ENCODE measurements at places on chromosomes 6 and 20. TPM values are rescaled to one million over a fixed set of nuclear protein-coding genes. Genes with fewer than 3 reads are reported as not detected.

SLC12A5 gene
- total RNA-seq = 3.1 TPM

LINC00237 gene
- total RNA-seq = not detected

CLPSL2 gene
- total RNA-seq = 1.3 TPM

ENPP5 gene
- not detected for total RNA-seq

KIFC1 gene
- total RNA-seq = 69.2 TPM

MUCL3 gene
- total RNA-seq = 0.28 TPM

SLC17A2 gene
- total RNA-seq = not detected

PXDC1 gene
- 0.72 TPM for total RNA-seq

- no peak for DNase-seq
- H3K27me3 ChIP-seq = no peaks in the 10 kb centered on the region
- no peak overlapping the region for H3K27ac ChIP-seq
Observed at GRCh38 chr6:84568971-84569370, 195.4 kb downstream of the TBX18 start.

DNA sequence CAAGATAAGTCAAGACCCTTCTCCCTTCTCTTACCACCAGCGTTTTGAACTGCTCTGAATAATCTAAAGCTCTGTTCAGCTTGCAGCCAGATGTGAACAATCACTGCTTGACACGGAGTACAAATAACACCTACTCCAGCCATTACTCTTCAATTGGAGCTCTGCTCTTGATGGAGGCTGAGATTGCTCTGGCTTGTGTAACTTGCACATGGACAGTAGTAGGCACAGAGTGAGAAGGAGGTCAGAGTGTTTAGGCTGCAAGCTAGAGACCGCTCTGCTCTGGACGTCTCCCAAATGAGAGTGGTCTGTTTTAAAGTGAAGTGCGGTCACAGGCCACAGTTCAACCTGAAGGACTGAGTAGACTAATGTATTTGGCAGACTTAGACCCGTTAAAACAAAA is 158.3 kb downstream of the HDGFL1 start:
- H3K27ac ChIP-seq = no peak overlapping the region
- H3K4me1 ChIP-seq = no peaks in the 10 kb centered on the region
- no peaks in the 10 kb centered on the region for H3K27me3 ChIP-seq
- no peak for DNase-seq

- H3K27me3 ChIP-seq = 0 out of 2 replicates have a peak, but pooled peaks cover 4% of the 10 kb centered on the region
- no peak overlapping the region for H3K4me3 ChIP-seq
- H3K36me3 ChIP-seq = no peaks in the 10 kb centered on the region
- H3K27ac ChIP-seq = no peak overlapping the region
Observed at GRCh38 chr6:137571854-137572253, 77.7 kb upstream of the OLIG3 start.

- peak; percentile 45 for DNase-seq
- H3K27ac ChIP-seq = peak overlapping the region; percentile 50
- H3K4me3 ChIP-seq = peak overlapping the region; percentile 19
Observed at GRCh38 chr6:144653885-144654505, 368.9 kb downstream of the UTRN start.

GRCh38 chr6:118240878-118241528 is 307.1 kb upstream of the PLN start:
- H3K27me3 ChIP-seq = no peaks in the 10 kb centered on the region
- no peak overlapping the region for H3K27ac ChIP-seq
- no peak for DNase-seq
- no peak overlapping the region for H3K4me3 ChIP-seq
- H3K4me1 ChIP-seq = no peaks in the 10 kb centered on the region

DNA sequence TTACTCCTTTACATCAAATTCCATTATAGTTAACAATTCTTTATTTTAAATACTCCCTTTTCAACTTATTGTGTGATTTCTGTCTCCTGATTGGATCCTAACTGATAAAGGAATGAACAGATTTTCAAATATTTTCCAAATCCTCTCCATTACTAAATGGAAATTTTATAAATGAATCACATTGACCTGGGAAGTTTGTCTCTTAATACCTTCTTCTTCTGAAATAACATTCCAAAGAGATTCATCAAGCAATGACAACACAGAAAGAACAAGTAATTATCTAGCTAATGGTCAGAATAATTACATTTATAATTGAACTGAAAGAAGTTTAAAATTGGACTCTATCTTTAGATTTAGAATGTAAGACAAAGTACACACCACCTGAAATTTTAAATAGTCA is 515.4 kb upstream of the PTCHD4 start:
- no peaks in the 10 kb centered on the region for H3K27me3 ChIP-seq
- no peaks in the 10 kb centered on the region for H3K36me3 ChIP-seq
- no peaks in the 10 kb centered on the region for H3K4me1 ChIP-seq
- no peak overlapping the region for H3K27ac ChIP-seq

DNA sequence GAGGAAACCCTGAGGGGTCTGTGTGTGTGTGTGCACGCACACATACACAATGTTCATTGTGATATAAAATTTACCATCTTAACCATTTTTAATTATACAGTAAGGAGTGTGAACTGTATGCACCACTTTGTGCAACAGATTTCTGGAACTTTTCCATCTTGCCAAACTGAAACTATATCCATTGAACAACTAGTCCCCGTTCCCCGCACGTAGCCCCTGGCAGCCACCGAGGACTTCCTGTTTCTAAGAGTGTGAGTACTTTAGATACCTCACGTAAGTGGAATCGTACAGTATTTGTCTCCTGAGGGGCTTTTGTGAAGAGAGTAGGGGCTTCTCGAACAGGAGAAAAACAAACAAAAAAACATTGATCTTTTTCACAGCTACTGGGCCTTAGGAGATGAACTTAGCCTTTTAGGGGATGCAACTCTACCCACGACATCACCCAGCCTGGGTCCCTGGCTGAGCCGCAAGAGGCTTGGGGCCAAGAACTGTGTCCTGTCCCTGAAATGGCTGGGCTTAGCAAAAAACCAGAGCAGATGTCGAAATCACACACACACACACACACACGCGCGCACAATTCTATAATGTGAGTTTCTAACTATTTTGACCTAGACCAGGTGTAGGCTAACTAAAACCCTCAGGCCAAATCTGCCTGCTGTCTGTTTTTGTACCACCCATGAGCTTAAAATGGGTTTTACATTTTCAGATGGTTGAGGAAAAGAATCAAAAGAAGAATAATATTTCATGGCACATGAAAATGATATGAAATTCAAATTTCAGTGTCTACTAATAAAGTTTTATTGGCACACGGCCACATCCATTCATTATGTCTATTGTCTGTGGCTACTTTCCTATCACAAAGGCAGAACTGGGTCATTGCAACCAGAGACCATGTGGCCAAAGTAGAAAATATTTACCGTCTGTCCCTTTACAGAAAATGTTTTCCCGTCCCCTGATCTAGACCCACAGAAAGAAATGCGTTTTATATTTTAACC is 144.2 kb downstream of the EYA2 start:
- H3K4me3 ChIP-seq = no peak overlapping the region
- H3K36me3 ChIP-seq = no peaks in the 10 kb centered on the region
- no peaks in the 10 kb centered on the region for H3K4me1 ChIP-seq
- no peak overlapping the region for H3K27ac ChIP-seq
- DNase-seq = no peak
- H3K27me3 ChIP-seq = no peaks in the 10 kb centered on the region

- peaks cover 26% of the 10 kb centered on the region for H3K4me1 ChIP-seq
- H3K27me3 ChIP-seq = no peaks in the 10 kb centered on the region
- H3K36me3 ChIP-seq = no peaks in the 10 kb centered on the region
- H3K4me3 ChIP-seq = peak overlapping the region; percentile 91
- peak overlapping the region; percentile 86 for H3K27ac ChIP-seq
Observed at GRCh38 chr20:34709044-34709830, 5.1 kb downstream of the TP53INP2 start.

- H3K27ac ChIP-seq = no peak overlapping the region
- H3K27me3 ChIP-seq = no peaks in the 10 kb centered on the region
- H3K36me3 ChIP-seq = no peaks in the 10 kb centered on the region
- DNase-seq = no peak
Observed at GRCh38 chr6:33979750-33980149, 166.1 kb downstream of the GRM4 start.

DNA sequence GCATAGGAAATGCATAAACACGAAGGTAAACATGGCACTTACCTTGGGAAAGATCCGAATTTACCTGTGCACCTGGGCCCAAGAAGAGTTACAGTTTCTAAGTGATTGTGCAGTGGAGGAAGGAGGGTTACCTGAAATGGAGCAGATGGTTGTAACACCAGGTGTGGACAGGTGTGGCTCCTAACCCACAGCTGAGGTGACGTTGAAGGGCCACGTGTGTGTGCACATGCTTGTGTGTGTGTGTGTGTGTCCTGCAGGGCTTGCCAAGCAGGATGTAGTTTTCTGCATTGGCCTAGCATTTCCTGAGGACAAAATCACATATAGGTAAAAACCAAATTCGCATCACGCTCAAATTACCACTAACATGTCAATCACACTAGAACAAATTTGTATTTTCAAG is 240.8 kb downstream of the ANKRD60 start:
- H3K36me3 ChIP-seq = no peaks in the 10 kb centered on the region
- H3K27ac ChIP-seq = no peak overlapping the region
- H3K4me3 ChIP-seq = no peak overlapping the region
- peaks cover 2% of the 10 kb centered on the region for H3K27me3 ChIP-seq
- no peaks in the 10 kb centered on the region for H3K4me1 ChIP-seq
- no peak for DNase-seq

DNA sequence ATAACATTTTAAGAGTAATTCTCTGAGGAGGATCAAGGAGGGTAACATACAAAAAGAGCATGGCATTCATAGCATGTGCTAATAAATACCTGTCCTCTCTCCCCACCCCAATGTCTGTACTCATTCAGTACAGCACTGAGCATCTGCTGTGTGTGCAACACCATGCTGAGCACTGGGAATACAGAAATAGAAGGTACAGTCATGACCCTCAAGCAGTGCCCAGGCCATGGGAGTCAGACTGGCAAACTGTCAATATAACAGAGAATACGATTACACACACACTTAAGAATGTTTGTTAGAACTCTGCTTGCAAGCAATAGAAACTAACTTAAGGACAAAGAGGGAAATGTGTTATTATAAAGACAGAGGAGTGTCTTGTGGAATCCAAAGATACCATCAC is 24.7 kb upstream of the ZFAND3 start:
- H3K4me1 ChIP-seq = no peaks in the 10 kb centered on the region
- H3K36me3 ChIP-seq = no peaks in the 10 kb centered on the region
- no peak overlapping the region for H3K4me3 ChIP-seq
- H3K27me3 ChIP-seq = no peaks in the 10 kb centered on the region

DNA sequence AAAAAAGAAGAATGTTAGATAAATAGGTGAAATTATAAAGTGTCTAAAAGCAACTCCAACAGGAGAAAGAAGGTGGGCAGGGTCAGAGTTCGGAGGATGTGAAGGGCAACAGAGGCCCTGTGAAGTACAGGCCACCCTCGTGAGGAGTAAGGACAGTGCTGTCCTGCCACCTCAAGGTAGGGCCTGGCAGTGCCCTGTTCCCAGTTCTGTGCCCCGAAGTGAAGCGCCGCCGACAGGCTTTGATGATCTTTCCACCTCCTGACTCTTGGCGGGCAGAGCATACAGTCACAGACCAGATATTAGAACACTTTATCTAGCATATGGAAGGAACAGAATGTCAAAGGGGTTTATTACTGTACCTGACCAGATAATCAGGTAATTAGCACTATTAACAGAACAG is 75.8 kb downstream of the GJA10 start:
- H3K4me3 ChIP-seq = no peak overlapping the region
- no peaks in the 10 kb centered on the region for H3K36me3 ChIP-seq
- H3K27me3 ChIP-seq = no peaks in the 10 kb centered on the region
- no peaks in the 10 kb centered on the region for H3K4me1 ChIP-seq
- H3K27ac ChIP-seq = no peak overlapping the region
- no peak for DNase-seq

GRCh38 chr6:11092668-11093375 is 812 bp upstream of the SMIM13 start:
- H3K4me1 ChIP-seq = no peaks in the 10 kb centered on the region
- no peaks in the 10 kb centered on the region for H3K27me3 ChIP-seq
- H3K27ac ChIP-seq = peak overlapping the region; percentile 96
- no peak for DNase-seq

DNA sequence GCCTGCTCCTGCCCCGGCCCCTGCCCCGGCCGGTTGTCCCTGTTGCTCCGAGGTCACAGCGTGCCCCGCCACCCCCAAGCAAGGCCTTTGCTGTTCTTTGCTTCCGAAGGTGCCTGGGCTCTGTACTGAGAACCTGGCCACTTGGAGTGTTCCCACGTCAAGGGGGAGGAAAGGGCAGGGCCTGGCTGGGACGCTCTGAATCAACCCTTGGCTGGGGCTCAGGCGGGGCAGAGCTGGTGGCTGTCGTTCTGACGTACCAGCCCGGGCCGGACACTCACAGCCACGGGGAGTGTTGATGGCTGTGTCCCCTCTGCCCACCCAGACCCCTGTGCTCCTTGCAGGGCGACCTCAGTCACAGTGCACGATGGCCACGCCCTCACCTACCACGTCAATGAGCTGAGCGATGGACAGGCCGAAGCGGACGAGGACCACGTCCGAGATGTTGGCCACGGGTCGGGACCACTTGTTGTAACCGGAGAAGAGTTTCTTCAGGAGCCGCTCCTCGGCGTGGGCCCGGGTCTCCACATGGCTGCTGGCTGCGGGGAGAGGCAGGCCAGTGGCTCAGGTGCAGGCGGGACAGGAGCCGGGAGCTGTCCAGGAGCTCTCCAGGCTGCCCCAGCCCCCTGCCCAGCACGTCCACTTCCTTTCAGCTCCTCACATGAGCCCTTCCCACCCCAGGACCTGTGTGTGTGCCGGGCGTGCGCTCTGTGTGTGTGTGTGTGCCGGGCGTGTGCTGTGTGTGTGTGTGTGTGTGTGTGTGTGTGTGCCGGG is 1.8 kb downstream of the CHRNA4 start:
- no peak overlapping the region for H3K4me3 ChIP-seq
- H3K36me3 ChIP-seq = no peaks in the 10 kb centered on the region
- H3K27ac ChIP-seq = no peak overlapping the region
- no peak for DNase-seq

DNA sequence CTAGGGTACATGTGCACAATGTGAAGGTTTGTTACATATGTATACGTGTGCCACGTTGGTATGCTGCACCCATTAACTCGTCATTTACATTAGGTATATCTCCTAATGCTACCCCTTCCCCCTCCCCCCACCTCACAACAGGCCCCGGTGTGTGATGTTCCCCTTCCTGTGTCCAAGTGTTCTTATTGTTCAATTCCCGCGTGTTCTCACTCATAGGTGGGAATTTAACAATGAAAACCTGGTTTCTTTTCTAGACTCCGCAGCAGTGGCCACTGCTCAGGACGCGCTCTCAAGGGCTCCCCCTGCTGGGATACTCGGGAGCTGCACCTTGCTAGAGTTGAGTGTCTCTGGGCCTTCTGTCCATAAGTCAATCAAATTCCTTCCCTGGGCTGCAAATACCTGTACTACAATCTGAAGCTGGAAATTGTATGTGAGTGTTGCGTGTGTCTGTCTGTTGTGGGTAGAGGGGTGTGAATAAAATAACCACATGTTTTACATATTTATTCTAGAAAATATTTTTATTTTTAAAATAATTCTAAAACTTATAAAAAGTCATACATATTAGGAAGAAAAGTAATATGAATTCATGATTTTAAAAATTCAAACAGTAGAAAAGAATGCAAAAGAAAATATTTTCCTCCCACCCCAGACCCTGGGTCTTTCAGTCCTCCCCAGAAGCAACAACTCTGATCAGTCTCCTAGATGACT is 8.2 kb upstream of the CEP250 start:
- H3K4me1 ChIP-seq = no peaks in the 10 kb centered on the region
- H3K4me3 ChIP-seq = peak overlapping the region; percentile 80
- no peaks in the 10 kb centered on the region for H3K27me3 ChIP-seq
- H3K36me3 ChIP-seq = no peaks in the 10 kb centered on the region
- no peak overlapping the region for H3K27ac ChIP-seq

Data from GM12878 (cell line).